Peyer's patch (tissue), 4 donors: ENCODE measurements at places on chromosomes 12 and 14.
A peak's percentile ranks its signal among the peaks of the same experiment; 100 is the strongest.

DNA sequence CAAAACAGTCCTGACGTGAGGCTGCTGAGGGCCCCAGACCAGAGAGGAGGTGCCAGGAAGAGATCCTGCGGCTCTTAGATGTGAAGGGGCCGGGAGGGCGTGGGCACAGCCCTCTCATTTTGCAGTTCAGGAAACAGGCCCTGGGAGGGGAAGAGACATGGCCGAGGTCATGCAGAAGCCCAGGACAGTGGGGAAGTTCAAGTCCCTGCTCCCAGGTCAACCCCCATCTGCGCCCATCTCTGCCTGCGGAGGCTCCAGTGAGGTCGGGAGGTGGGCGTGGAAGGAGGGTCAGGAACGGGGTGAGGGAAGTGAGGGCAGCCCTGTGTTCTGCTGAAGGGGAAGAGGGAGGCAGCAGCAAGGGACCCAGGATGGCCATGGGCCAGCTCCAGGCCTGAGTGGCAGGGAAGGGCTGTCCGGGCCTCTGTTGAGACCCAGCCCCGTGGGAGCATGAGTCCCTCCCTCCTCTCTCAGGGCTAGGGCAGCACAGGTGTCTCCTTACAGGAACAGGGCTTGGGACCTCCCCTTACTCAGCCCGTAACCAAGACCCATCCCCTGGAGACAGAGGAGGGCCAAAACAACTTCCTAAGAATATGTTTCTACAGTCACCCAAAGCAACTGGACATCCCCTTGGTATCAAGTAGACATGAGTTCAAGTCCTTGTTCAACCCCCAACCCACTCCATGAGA, 90.8 kb downstream of the LGMN start:
- H3K4me3 ChIP-seq, result no peak overlapping the region
- H3K27me3 ChIP-seq, result no peaks in the 10 kb centered on the region
- peaks cover 13% of the 10 kb centered on the region for H3K4me1 ChIP-seq
- H3K27ac ChIP-seq, result peak overlapping the region; percentile 75
- peaks cover 44% of the 10 kb centered on the region for H3K36me3 ChIP-seq
- no peak for DNase-seq

GRCh38 chr12:27453421-27453820, 6.9 kb downstream of the SMCO2 start:
- H3K4me1 ChIP-seq, result no peaks in the 10 kb centered on the region
- H3K27ac ChIP-seq, result no peak overlapping the region
- no peak overlapping the region for H3K4me3 ChIP-seq
- no peak for DNase-seq
- H3K36me3 ChIP-seq, result no peaks in the 10 kb centered on the region

DNA sequence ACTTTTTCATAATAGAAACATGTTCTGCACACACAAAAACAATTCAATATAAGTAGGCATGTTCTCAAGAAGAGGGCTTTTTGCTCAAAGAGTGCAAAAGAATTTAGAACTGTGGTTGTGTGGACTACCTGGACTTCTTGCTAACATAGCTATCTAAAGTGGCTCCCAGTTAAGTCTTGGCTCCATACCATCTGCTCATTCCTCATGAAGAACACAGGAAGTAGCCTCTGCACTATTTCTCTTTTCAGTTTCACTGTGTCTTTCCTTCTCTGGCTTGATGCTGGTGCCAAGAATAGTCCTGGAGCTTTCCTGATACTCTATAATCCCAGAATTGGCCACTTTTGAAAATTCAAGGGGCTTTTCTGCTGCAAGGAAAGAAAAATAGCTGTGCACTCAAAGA, 127.4 kb downstream of the CCER1 start:
- no peak overlapping the region for H3K27ac ChIP-seq
- no peak for DNase-seq
- no peaks in the 10 kb centered on the region for H3K36me3 ChIP-seq
- no peaks in the 10 kb centered on the region for H3K4me1 ChIP-seq

DNA sequence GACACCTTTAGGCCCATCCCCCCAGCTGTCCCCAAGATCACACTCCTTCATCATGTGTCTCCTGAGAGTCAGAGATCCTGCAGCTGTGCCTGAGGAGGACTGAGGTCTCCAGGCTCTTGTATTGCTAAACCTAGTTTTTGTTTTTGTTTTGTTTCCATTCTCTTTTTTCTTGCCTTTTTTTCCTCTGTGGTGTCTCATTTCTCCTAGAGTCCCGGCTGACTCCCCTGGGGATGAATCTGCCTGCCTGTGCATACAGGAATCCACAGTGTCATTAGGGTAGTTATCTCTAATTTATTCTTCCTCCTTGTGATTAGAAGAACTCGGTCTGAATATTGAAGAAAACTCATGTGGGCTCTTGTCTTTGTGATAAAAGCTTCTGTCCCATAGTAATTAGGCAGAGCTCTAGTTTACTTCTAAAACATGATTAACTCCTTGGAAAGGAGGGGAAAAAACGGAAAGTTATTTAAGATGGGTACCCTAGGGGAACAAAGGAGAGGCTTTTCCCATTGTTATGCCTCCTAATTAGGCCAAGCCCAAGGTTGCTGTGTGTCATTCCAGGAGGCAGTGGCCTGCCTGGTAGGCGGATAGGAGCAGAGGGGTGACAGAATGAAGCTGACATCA, 343.2 kb downstream of the ZFP36L1 start:
- H3K27ac ChIP-seq, result no peak overlapping the region
- H3K4me1 ChIP-seq, result no peaks in the 10 kb centered on the region
- no peak for DNase-seq
- no peaks in the 10 kb centered on the region for H3K36me3 ChIP-seq

- H3K4me1 ChIP-seq, result no peaks in the 10 kb centered on the region
- H3K36me3 ChIP-seq, result no peaks in the 10 kb centered on the region
- H3K27me3 ChIP-seq, result no peaks in the 10 kb centered on the region
- H3K4me3 ChIP-seq, result no peak overlapping the region
Measured at GRCh38 chr12:14086838-14087237, 105.4 kb upstream of the GRIN2B start.

DNA sequence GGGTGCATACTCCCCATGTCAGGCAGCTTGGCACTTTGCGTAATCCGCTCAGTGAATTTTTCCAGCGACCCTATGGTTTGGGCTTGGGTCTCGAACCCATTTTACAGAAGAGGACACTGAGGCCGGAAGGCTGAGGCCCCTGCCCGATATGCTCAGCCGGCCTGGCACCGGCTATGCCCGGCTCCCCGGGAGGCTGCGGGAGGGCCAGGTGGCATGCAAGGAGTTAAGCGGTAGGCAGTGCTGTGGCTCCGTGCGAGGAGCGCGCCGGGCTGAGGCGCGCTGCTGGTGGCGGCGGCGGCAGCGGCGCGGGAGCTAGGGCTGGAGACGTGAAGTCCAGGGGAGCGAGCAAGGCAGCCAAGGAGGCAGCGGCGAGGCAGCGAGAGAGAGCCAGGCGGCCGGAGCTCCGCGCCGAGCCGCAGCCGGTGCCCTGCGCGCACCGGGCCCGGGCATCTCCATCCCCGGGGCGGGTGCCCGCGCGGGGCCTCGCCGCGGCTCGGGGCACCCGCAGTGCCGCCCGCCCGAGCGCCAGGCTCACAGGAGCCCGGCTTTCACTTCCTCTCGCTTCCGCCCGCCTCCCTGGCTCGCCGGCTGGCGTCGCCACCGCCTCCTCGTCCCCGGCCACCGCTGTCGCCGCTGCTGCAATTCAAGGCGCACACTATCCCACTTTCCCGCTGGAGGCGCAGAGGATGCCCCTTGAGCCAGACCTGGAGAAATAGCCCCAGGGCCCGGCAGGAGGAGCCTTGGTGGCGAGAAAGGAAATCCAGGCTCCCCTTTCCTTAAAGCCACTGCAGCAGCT, at the start of gene WSCD2:
Gene WSCD2, plus strand, starts transcription at position 272 of the 796 bp plus-strand sequence. CDS start 66,545 bp downstream, outside the sequence.
- no peaks in the 10 kb centered on the region for H3K36me3 ChIP-seq
- peak; percentile 52 for DNase-seq
- peaks cover 5% of the 10 kb centered on the region for H3K27me3 ChIP-seq
- peaks cover 6% of the 10 kb centered on the region for H3K4me1 ChIP-seq
- no peak within 1 kb of the TSS for H3K27ac ChIP-seq

- H3K4me1 ChIP-seq, result no peaks in the 10 kb centered on the region
- no peaks in the 10 kb centered on the region for H3K36me3 ChIP-seq
- no peaks in the 10 kb centered on the region for H3K27me3 ChIP-seq
- H3K4me3 ChIP-seq, result no peak overlapping the region
- DNase-seq, result no peak
Measured at GRCh38 chr14:69171569-69171968, 18.6 kb upstream of the DCAF5 start.

DNA sequence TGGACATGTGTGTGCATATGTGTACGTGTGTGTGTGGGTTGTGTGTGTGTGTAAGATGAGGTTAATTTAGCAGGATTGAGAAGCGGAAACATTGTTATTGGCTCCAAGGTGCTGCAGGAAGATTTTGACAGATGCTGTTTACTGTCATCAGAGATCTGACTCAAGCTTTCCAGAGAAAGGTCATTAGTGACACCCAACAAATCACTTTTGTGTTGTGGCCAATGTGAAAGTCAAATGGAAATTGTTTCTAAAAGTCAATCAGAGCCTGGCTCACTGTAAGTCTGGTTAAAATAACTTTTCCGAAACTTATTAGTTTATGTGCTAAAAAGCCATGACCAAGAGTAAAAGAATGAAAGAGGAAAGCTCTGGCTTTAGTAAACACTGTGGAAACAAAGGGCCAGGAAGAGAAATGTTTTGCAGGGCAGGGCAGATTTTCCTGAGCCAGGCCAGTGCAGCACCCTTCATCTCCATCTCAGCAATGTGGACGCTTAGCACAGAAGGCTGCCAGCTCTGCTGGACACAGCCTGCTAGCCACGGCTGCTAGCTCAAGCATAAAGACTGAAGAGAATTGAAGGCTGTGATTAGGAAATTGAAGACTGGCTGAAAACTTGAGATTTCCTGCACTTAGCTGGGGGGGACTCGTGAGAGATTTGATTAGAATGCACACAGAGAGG, 235.8 kb downstream of the NEDD1 start:
- no peaks in the 10 kb centered on the region for H3K27me3 ChIP-seq
- no peak overlapping the region for H3K27ac ChIP-seq
- H3K4me1 ChIP-seq, result no peaks in the 10 kb centered on the region
- no peaks in the 10 kb centered on the region for H3K36me3 ChIP-seq
- DNase-seq, result no peak
- H3K4me3 ChIP-seq, result no peak overlapping the region

- peaks cover 7% of the 10 kb centered on the region for H3K36me3 ChIP-seq
- H3K27ac ChIP-seq, result no peak overlapping the region
- DNase-seq, result no peak
- no peaks in the 10 kb centered on the region for H3K27me3 ChIP-seq
- no peak overlapping the region for H3K4me3 ChIP-seq
Measured at GRCh38 chr14:92692822-92693226, 55.6 kb downstream of the LGMN start.

DNA sequence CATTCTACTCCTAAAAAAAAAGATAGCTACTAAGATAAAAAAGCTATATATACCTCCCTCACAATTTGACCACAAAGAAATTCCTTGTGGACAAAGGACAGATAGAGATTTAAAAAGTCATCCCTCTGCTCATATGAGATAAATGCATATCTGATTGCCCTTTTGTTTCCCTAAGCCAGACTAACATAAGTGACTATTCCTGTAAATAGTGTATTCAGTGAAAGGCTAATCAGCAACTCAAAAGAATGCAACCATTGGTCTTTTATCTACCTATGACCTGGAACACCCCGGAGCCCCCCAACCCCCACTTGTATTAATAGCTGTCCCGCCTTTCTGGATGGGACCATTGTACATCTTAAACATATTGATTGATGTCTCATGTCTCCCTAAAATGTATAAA, 6.3 kb upstream of the TMPO start:
- peaks cover 6% of the 10 kb centered on the region for H3K4me1 ChIP-seq
- no peak overlapping the region for H3K4me3 ChIP-seq
- H3K27me3 ChIP-seq, result no peaks in the 10 kb centered on the region
- DNase-seq, result no peak
- no peaks in the 10 kb centered on the region for H3K36me3 ChIP-seq

DNA sequence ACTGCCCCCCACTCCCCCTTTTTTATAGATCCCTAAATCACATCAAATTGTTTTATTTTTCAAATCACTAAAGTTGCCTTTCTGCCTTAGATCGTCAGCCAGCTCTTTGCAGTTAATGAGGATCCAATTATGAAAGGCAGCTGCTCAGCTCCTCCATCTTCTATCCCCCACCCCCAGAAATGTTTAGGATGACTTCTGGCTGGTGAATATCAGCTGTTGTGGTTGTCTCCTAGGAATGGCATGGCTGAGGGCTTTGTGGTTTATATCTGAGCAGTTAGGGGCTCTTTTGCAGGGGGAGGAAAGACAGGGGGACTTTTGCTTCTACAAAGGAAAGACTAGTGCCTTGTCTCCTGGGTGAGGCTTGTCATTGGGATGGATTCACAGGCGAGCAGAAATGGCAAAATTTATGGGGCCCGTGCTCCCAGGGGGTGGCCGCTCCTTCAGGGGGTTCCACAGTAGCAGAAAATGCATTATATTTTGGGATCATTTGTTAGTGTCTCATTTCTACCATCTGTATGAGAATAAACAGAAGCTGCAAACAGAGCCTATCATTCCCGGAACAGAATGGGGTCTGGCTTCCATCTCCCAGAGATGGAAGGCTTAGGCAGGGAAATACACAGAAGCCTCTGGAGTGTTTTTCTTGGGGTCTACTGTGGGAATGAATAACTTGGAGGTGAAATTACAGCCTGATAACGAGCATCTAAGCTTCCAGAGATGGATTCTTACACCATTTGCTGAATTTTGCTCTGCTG, 6.5 kb downstream of the JDP2 start:
- peaks cover 6% of the 10 kb centered on the region for H3K4me1 ChIP-seq
- H3K27ac ChIP-seq, result no peak overlapping the region
- no peak for DNase-seq

DNA sequence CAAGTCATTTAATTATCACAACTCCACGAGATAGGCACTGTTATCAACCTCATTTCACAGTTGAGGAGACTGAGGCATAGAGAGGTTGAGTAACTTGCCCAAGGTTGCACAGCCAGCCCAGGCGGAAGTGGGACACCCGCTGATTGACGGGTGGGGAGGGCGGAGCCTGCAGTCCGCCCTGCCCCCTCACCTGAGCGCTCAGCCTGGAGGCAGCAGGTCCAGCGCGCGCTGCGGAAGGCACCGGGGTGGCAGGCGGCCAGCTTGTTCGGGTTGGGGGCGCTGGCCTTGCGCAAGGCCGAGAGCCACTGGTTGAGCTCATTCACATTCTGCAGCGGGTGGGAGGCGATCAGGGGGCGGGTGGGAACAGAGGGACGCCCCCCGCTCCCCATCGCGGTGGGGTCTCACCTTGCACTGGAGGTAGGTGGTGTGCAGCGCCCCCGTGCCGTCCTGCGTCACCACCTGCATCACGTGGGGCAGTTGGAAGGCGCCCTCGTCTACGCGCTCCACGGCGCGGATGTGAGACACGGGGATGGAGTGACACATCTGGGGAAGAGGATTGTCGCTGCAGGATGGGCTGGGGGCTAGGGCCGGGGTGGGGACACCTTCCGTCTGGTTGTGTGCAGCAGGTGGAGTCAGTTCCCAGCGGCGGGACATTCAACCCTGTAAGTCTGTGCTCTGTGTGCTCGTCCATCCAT, 31.7 kb downstream of the RASAL1 start:
- no peaks in the 10 kb centered on the region for H3K36me3 ChIP-seq
- H3K4me3 ChIP-seq, result peak overlapping the region; percentile 45
- no peak overlapping the region for H3K27ac ChIP-seq
- H3K27me3 ChIP-seq, result no peaks in the 10 kb centered on the region
- DNase-seq, result peak; percentile 82

GRCh38 chr12:110540048-110540447, 37.9 kb downstream of the RAD9B start:
- H3K27me3 ChIP-seq, result no peaks in the 10 kb centered on the region
- no peak for DNase-seq
- H3K27ac ChIP-seq, result no peak overlapping the region
- H3K36me3 ChIP-seq, result no peaks in the 10 kb centered on the region
- H3K4me1 ChIP-seq, result peaks cover 10% of the 10 kb centered on the region
